ENCODE measurements at places on chromosomes 2 and 18. TPM values are rescaled to one million over a fixed set of nuclear protein-coding genes. Genes with fewer than 3 reads are reported as not detected.

Gene CD207
- total RNA-seq = not detected

Gene DCC
- total RNA-seq = 0.13 TPM

Gene GNAL
- total RNA-seq = 7.1 TPM

Gene WDCP
- 10.1 TPM for total RNA-seq
